ENCODE measurements at places on chromosomes 11 and 22.

DNA sequence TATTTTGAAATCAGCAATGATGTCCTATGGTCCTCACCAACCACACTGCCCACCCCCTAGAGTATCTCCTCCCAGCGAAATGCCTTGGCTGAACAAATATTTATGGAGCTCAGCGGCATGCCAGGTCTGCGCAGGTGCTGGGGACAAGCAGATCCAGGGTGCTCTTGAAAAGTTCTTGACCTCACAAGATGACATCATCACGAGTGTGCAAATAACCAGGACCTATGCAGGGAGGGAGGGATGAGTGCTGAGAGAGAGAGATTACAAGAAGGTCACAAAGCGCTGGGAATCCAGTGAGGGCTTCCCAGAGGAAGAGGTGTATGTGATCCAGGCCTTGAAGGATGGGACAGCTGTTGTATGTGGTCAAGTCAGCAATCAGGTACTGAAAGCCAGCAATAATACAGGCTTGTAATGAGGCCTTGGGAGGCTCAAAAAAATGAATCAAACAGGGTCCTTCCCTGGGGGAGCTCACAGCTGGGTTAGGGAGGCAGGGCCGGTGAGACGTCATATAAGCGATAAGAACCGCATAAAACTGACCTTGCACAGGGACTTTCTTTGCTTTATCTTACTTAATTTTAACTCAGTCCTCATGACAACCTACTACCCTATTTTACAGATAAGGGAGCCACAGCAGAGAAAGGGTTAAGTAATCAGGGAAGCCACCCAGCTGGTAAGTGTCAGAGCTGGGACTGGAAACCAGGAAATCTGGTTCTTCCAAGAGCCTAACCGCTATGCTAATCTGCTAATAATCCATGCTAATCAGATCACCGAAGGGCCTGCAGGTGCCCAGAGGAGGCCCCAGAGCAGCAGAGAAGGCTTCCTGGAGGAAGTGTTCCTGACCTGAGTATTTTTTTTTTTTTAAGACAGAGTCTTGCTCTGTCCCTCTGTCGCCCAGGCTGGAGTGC, 8.2 kb downstream of the ARRB1 start:
- no peak for DNase-seq

GRCh38 chr22:39388261-39389011, 11.1 kb upstream of the TAB1 start:
- peak; percentile 57 for DNase-seq

- DNase-seq, result no peak
Measured at GRCh38 chr22:36323182-36323854, 64.4 kb downstream of the MYH9 start.

DNA sequence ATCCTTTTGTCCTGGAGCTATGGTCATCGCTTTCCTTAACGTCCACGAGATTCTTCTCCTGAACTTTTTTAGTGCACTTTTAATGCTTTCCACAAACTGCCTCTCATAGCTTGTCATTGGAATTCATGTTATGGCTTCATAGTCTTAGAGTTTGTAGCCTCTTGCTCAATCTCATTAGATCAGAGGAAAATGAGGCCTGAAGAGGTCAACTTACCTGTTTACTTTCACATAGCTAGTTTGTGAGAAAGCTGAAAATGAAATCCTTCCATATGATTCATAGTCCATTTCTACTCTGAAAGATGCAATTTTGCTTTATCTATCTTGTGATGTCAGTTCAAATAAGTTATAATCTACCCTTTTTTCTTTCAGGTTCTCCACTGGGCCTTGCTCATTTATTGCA, 1747.2 kb upstream of the RAG2 start:
- DNase-seq, result no peak

- no peak for DNase-seq
Measured at GRCh38 chr22:42914511-42915076, 57.5 kb upstream of the ARFGAP3 start.

DNA sequence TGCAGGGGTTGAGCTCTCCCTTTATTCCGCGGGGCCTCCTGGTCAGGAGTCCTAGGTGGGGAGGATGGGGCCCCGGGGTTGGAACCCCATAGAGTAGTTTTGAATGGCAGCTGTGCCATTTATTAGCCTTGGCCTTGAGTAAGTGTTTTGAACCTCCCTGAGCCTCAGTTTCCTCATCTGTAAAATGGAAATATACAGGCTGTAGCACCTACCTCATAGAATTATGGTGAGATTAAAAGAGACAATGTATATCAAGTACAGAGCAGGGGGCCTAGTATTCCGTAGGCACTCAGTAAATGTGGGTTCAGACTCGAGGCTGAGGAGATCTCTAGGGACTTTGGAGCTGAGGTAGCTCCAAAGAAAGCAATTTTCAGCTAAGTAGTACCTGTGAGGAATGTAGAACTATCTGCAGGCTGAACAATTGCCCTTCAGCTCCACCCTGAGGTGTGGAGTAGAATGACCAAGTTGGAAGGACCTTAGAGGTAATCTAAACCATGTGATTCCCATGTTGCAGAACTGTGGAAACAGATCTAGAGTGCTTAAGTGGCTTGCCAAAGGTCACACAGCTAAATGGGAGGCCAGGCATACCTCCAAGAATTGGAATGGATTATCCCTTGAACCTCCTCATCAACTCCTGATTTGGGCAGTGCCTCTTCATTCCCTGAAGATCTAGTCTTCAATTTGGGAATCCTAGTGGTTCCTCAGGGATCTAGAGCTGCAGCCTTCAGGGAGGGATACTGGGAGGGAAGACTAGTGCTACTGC, 682 bp downstream of the PGAP2 start:
- DNase-seq, result peak; percentile 64

DNA sequence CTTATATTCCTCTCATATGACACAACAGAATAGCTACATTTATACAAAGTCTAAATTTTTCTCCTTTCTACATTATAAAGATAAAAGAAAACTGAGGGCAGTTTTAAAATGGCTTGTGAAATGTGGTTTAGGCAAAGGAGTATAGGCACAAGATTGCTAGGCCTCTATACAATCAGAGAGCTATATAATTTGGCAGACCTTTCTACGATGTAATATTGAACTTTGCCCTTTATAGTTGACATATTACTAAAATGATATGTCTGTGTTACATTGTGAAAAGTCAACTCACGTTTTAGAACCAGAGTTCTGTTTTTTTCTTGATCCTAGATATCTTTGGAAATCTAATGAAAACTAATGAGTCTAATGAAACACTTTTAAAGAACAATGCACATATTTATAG, 430.2 kb downstream of the DLG2 start:
- DNase-seq, result no peak

- no peak for DNase-seq
Measured at GRCh38 chr11:128231845-128232410, 355.4 kb downstream of the ETS1 start.

Measured in GM19239 (cell line).